ENCODE measurements at places on chromosomes 5 and 9.

GRCh38 chr9:98995059-98995671 is 51.5 kb downstream of the COL15A1 start:
- DNase-seq, result no peak

DNA sequence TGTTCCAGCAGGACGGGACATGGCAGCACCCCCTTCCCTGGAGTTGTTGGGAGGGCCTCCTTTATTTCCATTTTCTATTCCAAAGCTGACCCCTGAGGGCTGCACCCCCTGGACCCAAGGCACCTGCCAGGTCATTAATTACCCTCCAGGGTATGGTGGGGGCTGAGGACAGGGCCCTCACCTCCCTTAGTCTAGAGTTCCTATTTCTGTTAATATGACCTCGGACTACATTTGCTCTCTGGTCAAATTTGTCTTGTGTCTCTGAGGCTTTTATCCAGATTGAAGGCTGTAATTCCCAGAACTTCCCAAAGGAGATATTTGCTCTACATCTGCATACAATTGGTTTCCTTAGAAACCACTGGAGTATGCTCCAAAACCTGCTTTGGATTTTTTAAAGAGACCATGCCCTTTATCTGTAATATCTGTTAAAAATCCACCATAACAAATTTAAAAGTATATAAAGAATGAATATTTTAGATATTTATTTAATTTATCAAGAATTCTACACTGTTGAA is 16.8 kb downstream of the PHF2 start:
- DNase-seq, result no peak

DNA sequence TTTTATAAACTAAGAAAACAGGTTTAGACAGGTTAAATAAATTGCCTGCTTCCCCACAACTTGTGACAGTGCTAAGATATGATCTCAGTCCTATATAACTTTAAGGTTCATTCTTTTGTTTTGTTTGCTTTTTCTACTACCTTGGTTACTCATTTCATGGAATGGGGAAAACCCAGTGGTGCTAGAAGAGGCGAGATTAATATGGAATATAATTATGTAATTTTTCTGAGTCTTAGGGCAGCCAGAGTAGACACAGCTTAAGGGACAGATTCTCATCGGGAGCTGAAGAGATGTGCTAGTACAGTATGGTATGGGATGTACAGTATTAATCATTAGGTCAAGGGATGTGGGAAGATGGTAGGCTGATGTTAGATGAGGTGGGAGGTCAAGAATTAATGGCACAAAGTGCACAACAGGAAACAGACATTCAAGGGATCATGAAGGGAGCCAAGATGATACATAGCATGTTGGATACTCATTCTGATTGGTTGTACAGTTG is 6.2 kb downstream of the TRIM32 start:
- no peak for DNase-seq

DNA sequence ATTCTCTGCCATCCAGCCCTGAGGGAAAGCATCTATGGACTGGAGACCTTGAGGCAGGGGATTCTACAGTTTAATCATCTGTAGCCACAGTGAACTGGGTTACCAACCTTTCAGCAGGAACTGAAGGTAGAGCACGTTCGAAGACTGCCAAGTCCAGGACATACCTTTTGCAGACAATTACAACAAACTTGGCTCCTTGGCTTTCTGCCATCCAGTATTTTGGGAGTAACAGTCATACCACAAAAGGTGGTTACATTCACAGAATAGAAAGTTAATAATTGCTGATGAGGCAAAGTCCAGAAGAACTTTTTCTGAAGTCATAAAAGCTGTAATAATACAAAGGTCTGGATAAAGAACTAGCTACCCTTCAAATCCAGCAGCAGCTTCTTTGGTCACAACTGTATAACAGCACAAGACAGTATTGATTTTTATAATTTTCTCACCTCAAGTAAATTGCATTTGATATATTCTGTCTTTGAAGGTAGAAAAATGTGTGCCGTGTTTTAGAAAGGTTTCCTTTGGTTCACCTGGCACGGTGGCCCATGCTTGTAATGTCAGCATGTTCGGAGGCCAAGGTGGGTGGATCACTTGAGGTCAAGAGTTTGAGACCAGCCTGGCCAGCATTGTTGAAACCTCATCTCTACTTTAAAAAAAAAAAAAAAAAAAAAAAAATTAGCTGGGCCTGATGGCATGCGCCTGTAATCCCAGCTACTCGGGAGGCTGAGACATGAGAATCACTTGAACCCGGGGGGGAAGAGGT is 236.6 kb downstream of the NR3C1 start:
- no peak for DNase-seq

Data from CD4-positive, alpha-beta T cell treated with Interferon gamma for 1 hour (primary cell).